ENCODE measurements at places on chromosomes 7 and 10.

DNA sequence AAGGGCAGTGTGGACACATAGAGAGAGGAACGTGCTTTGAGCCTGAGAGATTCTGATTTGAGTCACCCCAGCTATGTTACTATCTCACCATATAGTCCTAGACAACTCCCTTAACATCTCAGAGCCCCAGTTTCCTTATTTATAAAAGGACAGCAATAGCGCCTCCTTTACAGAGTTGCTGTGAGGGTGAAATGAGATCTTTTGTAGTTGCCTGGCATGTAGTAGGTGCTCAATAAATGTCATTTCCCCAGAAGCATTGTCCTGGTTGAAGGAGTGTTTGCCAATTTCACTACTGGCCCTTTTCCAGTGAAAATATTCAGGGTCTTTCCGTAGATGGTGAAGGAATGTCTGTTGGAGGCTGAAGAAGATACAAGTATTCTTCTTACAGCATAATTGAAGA is 51.3 kb upstream of the FAM180A start:
- DNase-seq = no peak

- no peak for DNase-seq
Observed at GRCh38 chr7:73520673-73521635, 1.1 kb downstream of the BAZ1B start.

DNA sequence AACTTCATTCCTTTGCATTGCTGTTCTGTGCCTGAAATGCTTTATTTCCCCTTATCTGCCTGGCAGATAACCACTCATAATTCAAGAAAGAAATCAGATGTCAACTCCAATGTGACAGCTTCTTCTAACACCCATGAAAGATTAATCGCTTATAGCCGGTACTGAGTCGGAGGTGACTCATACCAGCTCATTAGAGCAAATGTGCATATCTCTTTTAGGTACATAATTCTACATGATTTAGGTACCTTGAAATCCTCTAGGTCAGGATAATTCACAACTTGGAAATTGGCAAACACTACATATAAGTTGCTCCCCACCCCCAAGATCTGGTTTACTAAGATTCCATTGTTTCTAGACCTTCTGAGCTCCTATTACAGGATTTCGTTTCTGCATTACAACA is 554.4 kb upstream of the SORCS1 start:
- DNase-seq = no peak

GRCh38 chr10:78313048-78313381 is 279.4 kb downstream of the RPS24 start:
- DNase-seq = no peak

- no peak for DNase-seq
Observed at GRCh38 chr7:92057375-92057774, 76.9 kb downstream of the CYP51A1 start.

Data from T-helper 17 cell (primary cell).